Calu3 (cell line): ENCODE measurements at places on chromosomes 2 and 18.

DNA sequence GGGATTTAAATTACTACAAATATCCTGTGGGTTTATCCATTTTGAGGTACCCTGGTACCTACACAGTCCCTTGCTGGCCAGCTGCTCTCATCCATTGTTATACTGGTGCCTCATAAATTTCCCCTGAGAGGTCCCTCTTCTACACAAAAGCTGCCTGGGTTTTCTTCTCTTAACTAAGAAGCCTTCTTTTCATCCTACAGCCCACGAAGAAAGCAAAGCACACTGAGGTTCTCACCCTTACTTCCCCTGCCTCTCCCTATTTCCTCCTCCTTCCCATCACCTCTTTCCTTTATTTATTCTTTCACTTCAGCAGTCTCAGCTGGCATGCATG lies 154.9 kb downstream of the CSRNP3 start:
- DNase-seq = no peak

DNA sequence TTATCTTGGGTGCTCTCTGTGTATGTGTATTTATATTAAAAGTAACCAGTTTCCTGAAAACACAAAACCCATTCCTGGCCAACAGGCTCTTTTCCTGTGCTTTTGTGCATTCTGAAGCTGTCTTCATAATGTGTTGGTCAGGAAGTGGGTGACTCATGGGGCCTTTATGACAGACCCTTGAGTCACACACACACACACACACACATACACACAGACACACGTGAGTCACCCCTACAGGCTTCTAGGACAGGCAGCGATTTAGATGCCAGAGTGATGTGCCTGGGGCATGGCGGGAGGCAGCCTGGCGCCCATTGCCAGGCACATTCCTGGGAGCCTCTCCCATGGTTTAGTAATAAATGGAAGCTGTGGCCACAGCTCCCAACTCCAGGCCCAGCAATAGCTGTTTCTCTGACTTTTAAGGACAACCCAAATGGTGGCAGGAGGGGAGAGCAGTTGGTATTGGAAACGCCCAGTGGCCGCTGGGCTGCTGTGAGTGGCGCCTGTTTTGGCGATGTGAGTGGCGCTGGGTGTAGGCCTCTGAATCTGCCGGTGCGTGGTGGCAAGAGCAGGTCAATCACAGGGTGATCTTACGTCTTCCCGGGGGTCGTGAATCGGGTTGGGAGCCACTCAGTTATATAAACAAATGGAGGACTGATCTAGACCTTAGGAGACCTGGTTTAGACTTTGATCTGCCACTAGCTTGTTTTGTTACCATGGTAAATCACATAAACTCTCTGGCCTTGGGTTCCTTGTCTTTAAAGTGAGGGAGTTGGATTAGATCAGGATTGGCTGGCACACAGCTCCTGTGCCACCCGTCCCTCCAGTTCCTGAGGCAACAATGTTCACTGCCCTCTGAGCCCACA lies 150.7 kb upstream of the DLX2 start:
- peak; percentile 81 for DNase-seq

DNA sequence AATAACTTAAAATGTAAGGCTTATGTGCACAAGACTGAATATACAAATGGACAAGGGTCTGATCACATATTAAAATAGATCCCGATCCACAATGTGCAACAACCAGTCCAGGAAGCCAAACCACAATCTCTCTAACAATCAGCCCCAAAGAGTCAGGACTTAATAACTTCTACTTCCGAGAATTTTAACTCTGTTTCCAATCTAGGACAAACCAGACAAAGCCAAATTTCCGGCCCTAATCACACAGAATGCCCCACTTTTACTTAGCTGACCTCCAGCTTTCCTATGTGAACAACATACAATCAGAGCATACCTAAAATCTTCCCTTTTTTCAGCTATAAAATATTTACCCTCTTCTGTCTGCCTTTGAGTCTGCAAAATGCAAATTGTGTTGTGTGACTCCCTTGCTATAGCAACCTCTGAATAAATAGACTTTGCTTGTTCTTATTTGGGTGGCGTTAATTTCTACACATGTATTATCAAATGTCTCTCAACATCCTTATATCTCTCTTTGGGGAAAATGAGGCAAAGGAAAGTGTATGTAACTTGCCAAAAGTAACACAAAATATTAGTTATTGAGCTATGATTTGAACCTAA lies 381.9 kb upstream of the MC4R start:
- DNase-seq = no peak

DNA sequence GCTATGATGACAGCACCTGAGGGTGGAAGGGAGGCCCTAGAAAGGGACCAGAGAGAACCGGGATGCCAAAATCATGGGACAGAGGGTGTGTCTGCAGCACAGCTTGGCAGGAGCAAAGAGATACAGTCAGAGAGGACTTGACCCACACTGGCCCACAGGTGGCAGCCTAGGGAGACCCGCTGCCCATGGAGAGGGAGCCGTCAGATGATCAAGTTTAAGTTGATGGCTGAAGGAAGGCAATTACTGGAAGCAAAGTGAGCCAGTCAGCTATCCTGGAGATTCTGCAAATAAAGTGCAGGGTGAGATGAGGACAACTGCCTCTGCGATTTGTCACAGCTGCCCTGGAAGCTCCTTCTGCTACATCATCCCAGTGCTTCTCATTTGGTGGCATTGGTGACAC lies 74.0 kb downstream of the CMPK2 start:
- DNase-seq = no peak

GRCh38 chr2:169561364-169561763 lies 12.3 kb downstream of the FASTKD1 start:
- no peak for DNase-seq

DNA sequence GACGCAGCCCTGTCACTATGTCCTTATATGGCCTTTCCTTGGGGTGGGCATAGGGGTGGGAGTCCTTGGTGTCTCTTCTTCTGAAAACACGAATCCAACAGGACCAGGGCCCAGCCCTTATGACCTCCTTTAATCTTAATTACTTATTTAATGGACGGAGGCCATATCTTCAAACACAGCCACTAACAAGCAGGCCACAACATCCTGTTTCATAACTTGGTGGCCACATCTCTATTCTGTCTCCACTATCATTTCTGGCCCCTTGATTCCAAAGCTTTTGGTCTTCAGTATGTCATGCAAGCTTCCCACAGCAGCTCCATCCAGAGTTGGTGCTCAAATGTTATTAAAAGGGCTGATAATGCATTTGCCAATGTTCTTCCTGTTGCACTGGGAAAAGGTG lies 287.3 kb upstream of the SMIM21 start:
- DNase-seq = no peak

DNA sequence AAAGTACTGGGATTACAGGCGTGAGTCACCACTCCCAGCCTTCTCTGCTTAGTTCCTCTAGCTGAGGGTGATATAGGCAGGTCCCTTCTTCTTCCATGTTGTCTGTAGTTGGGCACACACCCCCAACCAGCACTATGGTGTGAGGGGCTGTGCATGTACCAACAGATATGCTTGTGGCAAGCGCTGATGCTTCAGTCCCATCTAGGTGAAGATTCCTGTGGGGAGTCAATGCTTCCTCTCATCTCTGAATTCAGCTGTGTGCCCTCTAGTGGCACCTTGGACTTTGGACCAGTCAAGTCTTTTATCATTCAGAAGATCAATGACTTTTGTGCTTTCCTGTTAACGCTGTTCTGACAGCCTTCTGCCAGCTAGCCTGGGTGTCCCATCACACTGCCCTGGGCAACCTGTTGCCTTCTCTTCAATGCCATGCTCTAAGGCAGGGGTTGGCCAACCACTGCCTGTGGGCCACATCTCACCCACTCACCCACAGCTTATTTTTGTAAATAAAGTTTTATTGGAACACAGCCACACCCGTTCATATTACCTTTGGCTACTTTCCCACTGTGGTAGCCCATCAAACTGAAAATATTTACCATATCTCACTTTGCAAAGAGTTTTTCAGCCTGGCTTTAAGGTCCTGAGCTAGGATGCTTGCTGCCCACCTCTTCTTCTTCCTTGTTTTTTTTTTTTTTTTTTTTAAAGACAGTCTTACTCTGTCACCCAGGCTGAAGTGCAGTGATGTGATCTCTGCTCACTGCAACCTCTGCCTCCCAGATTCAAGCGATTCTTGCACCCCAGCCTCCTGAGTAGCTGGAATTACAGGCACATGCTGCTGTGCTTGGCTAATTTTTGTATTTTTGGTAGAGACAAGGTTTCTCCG lies 51.0 kb downstream of the NPAS2 start:
- DNase-seq = no peak

DNA sequence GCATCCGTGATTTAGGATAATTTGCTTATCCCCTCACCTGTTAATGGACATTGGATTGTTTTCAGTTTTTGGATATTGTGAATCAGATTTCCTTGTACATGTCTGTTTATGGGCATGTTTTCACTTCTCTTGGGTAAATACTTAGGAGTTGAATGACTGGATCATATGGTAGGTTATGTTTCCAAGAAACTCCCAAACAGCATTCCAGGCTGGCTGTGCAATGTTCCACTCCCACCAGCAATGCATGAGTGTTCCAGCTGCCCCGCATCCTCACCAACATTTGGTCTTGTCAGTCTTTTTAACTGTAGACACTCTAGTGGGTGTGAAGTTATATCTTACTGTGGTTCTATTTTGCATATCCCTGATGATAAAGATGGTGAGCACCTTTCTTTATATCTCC lies 8.9 kb upstream of the LRRFIP1 start:
- DNase-seq = no peak

GRCh38 chr2:238571661-238572372 lies 145.1 kb downstream of the ASB1 start:
- no peak for DNase-seq

DNA sequence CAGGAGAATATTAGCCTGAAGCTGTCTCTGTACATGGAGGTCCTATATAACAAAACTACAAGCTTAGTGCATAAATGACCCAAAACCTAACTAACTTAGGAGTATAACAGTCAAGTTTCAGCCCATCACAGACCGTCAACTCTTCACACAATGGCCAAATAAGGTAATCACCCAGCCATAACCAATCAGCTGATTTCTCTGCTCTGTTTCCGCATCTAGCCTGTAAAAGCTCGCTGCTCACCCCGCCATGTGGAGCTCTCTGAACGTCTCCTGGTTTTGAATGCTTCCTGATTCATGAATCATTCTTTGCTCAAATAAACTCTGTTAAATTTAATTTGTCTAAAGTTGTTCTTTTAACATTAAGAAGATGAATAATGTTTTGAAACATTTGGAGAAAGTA lies 593.6 kb downstream of the TMX3 start:
- DNase-seq = no peak

DNA sequence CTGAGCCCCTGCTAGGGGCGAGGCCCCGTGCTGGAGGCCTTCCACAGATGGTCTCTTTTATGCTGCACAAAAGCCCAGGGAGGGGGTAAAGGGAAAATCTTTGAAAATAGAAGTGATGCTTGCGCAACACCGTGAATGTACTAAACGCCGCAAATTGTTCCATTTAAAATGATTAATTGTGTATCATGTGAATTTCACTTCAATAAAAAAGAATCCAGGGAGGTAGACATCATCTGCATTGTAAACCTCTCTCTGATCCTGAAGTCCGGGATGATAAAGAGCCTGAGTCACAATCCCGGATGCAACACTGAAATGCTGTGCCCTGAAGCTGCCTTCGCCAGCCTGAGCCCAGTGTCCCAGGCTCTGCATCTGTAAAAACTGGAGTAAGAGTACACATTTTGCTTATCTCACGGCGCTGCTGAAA lies 107.7 kb upstream of the PPP1CB start:
- DNase-seq = no peak

GRCh38 chr2:239473211-239473805 lies 72.5 kb upstream of the HDAC4 start:
- DNase-seq = no peak

DNA sequence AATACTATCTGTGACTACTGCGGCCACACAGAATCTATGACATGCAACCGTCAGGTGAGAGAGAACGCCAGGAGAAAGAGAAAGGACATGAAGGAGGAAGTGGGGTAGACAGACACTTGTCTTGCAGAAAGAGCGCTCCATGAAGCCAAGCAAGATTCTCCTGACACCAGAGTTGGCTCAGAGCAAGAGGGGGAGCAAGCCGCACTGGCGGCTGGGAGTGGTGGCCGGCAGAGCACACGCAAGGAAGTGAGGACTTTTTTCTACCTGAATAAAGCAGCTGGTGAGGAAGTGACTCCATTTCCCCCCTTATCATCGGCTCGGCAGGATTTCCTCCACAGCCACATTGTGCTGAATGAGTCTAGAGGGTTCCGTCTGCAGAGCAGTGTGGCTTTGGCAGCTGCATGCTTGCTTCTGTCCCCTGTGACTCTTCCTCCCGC lies 181.6 kb downstream of the BCL2 start:
- no peak for DNase-seq

DNA sequence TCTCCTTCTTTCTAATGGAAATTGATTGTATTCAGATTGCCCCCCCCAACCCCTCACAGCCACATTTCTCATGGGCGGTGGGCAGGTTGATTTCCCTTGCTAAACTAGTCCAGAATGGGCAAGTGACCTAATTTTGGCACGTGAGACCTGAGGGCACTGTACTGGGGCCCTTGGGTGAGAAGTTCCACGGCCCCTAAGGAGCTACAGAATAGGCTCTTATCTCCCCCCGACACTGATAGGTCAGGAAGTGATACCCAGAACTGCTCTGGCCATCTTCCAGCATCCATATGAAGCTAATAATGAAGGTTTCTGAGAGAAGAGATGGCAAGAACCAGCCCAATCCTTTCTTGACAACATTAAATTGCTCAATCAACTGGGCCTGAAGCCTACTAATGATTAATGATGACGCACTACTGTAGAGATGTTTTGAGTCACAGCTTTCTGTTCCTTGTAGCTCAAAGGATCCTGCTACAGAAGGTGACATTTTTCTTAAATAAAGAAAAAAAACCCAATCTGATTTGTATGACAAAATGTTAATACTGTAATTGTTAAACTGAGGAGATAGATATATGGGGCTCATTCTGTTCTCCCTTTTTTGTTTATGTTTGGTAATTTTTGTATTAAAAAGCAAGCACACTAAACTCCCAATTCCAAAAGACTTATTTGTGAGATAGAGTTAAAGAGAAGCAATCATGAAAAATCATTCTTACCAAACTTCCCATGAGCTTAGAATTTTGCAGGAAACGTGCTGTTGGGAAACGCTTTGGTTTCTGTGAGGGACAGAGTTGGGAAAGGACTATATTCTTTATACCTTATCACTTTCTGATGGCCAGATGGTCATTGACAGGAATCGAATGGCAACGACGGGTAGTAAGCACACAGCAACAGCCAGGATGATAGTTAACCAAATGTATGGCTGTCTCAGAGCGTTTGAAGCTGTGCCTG lies 28.2 kb upstream of the NARS1 start:
- no peak for DNase-seq
